ENCODE measurements at places on chromosomes 7 and 10.

GRCh38 chr10:13527864-13528122 is 1.0 kb downstream of the BEND7 start:
- DNase-seq, result no peak

DNA sequence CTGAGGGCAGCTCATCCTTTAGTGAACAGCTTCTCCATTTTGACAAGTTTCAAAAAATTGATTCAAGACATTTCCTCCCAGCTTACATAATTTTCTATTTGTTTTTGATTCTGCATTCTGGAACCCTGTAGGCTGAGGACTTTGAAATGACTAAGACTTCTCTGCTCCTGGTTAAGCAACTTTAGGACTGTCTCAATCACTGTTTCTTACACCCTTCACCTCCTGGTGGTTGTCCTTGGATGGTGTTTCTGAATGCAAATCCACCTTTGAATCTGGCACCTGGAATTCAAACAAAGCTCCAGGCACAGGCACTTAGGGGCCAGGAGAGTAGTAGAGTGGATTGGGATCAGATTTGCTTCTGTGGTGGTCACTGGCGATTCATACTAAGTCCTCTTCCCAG is 595.5 kb downstream of the LRMDA start:
- no peak for DNase-seq

DNA sequence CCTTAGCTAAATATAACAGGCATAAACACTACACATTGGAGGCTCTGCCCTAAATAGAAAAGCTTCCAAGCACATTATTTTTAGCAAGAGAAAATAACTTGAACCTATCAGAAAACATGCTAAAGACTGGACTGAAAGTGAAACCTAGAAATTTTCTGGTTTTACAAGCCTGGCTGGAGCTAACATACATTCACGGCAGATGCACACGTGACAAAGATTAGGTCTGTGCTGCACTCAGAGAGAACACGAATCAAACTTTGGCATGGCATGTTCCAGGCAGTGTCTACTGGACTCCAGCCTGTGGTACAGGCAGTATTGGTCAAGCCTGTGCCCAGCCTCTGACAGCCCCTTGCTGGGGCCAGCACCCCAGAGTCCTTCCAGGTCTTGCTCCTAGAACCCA is 94.1 kb upstream of the PCBD1 start:
- no peak for DNase-seq

DNA sequence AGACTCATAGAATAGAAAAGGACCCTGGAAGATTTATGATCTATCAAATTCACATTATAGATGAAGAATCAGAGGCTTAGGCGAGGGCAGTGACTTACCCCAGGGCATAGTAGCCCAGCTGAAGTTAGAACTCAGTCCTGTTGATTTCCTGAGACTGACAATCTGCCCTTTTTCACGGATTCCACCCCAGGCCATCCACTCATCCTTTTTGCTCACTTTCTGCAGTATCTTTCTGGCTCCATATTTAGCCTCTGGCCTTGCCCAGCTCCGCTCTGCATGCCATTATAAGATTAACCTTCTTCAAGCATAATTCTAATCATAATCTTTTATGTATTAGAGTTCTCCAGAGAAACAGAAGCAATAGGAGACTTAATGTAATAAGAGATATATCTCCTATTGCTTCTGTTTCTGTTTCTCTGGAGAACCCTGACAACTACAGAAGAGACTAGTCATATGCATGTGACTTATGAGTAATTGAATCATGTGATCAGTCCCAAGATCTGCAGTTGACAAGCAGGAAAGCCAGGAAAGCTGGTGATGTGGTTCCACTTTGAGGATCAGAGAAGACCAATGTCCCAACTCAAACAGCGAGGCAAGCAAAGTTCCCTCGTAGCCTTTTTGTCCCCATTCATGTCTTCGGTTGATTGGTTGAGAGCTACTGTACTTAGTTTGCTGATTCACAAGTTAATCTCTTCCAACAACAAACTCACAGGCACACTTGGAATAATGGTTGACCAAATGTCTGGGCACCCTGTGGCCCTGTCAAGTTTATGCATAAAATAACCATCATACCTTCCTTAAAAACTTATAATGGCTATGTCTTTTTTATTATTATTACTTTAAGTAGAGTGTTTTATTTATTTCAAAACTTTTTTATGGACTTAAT is 412.1 kb downstream of the SUGCT start:
- DNase-seq, result no peak

DNA sequence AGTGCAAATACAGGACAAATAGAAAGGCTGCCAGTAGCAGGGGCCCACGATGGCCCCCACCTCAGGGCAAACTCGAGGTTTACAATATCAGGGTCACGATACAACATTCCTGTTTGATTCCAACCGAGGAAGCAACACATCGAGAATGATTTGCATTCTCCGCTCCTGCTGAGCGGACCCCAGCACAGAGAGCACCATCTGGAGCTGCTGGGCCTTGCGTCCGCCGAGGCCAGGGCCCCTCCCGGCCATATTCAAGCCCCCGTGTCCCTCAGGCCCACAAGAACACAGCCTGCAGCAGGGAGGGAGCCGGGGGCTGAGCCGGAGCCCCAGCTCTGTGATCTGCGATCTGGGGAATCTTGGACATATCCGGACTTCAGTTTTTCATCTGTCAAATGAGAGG is 84.3 kb downstream of the PRKAG2 start:
- DNase-seq, result no peak

DNA sequence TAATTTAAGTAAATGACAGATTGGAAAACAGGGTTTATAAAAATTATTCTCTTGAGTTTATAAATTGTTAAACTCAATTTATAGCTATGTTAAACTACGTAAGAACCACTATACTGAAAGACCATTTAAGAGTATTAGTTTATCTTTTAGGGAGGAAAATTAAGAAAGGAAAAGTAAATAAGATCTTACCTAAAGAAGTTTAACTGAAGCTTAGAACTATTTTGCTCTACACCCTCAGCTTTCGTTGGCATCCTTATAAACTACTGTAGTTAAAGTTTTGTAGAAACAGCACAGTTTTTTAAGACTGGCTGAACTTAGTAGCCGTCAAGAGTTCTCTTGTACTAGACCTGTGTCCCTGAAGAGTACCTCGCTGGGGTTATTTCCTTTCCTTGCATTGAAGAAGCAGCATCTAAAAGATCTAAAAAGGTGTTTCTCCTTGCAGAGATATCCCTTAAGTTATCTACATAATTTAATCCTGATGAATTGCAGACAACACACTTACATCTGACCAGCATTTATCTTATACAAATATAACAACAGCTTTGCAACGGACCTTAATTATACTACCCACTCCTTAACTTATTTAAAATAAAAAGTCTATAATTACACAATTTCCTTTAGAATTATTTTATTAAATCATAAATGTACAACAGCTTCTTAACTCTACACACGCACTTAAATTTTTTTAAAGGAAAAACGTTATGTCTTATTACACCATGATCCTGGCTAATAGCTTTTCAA is 9.1 kb downstream of the HNRNPA2B1 start:
- DNase-seq, result no peak

DNA sequence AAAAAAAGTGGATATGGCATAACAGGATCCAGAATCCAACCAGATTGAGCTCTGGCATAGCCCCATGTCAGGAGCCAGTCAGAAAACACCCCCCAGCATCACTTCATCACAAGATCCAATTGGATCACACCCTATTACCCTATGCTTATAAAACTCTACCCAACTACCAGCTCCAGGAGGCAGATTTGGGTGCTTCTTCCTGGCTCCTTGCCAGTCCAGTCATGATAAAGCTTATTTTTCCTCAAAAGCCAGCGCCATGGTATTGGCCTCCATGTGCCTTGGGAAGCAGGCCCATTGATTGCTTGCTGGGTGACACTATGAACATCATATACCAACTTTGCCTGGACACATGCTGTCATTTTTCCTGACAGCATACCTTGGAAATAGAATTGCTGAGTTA is 281.4 kb upstream of the MKLN1 start:
- no peak for DNase-seq

GRCh38 chr10:132199268-132199853 is 12.6 kb downstream of the DPYSL4 start:
- no peak for DNase-seq

GRCh38 chr10:106500925-106501525 is 663.5 kb downstream of the SORCS1 start:
- DNase-seq, result no peak
